ENCODE measurements at places on chromosomes 16 and 17.

DNA sequence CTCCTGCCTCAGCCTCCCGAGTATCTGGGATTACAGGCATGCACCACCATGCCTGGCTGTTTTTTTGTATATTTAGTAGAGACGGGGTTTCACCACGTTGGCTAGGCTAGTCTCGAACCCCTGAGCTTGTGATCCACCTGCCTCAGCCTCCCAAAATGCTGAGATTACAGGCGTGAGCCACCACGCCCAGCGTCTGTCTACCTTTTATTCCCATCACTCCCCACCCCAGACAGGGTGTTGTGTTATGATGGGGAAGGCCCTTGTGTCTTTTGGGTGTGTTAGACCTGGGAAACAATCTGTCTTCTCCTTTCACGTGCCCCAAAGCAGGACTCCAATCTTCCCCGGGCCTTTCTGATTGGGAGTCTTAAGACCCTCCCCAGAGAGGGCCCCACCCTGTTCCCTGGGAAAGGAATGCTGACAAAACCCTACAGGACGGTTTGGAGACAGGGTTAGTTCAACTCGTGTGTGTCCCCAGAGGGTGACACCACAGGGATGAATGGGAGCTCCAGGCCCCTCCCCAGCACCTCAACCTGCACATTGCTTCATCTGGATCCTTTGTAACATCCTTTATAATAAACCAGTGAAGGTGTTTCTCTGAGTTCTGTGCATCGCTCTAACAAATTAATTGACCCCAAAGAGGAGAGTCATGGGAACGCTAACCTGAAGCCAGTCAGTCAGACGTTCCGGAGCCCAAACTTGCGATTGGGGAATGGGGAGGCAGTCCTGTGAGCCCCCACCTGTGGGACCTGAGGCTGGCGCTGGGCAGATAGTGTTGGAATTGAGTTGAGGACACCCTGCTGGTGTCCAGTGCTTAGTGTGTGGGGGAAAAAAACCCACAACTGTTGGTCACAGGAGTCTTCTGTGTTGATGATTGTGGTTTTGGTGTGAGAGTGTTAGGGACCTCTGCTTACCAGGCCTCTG is 3.2 kb upstream of the ELOB start:
- no peak for DNase-seq

- DNase-seq, result no peak
These were observed 1.3 kb downstream of the HOXB9 start for GRCh38 chr17:48624544-48625494.

- no peak for DNase-seq
These were observed 23.4 kb downstream of the HAPSTR1 start for GRCh38 chr16:9114842-9115241.

GRCh38 chr17:16135461-16135860 is 79.9 kb downstream of the NCOR1 start:
- DNase-seq, result no peak

DNA sequence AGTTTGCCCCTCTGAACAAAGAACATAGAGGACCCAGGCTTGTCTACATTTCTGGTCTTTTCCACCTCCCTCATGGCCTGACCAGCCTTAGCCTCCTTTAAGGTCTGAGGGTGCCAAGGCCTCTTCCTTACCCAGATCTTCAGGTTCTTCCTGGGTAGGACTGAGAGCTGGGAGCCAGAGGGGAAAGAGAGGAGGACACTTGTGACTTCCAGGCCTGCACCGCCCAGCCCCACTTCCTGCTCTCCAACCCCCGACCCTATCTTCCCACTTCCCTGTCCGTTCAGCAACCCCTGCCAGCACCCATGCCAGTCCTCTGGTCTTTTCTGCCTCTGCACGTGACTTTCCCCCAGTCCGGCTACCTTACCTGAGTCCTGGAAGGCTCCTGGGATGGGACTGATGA is 534 bp downstream of the PRSS36 start:
- DNase-seq, result no peak

- DNase-seq, result no peak
These were observed 221.0 kb downstream of the CCDC182 start for GRCh38 chr17:57523926-57524632.

- no peak for DNase-seq
These were observed 5.1 kb upstream of the SPAG7 start for GRCh38 chr17:4972752-4973151.

- DNase-seq, result no peak
These were observed 7.5 kb downstream of the MTSS2 start for GRCh38 chr16:70678121-70678897.

DNA sequence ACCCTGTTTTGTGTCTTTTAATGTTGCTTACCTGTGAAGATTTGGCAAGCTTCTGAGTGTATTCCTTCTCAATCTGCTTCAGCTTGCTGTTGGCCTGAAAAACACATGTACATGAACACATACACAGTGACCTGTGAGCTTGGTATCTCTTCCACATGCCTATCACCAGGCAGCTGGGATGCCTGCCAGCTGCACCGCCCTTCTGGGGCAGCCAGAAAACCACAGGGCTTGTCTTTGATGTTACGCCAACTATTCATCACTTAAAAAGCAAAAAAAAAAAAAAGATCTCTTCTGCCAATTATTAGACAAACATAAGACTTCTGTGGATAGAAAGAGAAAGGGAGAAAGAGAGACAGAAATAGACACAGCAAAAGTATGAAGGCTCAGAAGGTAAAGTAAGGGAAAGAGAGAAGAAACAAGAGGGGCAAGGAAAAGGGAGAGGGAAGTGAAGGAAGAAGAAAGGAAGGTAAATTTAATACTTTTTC is 189.2 kb upstream of the AXIN2 start:
- DNase-seq, result peak; percentile 1

- no peak for DNase-seq
These were observed 29.9 kb downstream of the KCNJ16 start for GRCh38 chr17:70104791-70105523.

DNA sequence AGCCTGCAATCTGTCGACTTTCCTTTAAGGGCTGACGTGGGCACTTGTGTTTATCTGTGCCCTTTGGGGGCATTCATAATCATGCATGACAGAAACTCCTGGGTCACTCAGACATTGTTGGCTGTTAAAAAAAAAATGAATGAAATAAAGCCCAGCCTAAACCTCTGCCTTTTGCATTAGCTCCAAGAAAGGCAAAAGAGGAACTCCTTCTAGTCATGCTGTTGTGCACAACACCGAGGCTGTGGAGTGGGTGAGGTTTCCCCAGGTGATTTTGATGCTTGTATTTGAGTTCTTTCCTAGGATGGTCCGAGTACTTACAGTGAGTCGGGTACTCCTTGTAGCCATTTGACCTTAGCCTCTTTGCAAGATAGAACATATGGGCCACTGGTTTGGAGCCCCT is 49.6 kb upstream of the IRX6 start:
- no peak for DNase-seq

DNA sequence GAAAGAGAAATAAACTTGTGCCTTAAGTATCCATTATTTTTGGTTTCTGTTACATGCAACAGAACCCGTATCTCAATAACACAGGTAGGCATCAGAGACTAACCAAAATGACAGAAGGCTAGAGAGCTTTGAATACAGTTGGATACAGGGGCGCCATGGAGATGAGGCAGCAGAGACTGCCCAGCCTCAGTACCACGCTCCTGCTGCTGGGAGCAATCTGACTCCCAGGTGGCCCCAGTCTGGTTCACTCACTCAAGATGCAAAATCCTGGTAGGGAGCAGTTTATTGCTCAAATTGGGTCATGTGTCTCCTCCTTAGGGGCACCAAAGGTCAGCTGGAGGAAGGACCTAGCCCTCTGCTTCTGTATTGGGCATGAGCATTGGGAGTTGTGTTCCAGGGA is 218.9 kb downstream of the USP22 start:
- no peak for DNase-seq

DNA sequence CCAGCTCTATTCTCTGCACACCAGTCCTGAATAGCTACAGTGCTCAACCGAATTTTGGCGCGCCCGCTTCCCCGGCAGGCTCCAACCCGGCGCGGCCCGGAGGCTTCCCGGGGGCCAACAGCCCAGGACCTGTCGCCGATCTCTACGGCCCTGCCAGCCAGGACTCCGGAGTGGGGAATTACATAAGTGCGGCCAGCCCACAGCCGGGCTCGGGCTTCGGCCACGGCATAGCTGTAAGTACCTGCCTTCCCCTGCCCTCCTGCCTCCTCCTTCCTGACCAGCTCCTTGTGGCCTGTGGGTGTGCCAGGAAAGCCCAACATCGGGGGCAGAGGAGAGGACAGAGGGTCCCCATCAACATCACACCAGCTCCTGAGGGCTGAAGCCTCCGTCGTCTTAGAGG is 70.2 kb downstream of the CCDC182 start:
- no peak for DNase-seq

DNA sequence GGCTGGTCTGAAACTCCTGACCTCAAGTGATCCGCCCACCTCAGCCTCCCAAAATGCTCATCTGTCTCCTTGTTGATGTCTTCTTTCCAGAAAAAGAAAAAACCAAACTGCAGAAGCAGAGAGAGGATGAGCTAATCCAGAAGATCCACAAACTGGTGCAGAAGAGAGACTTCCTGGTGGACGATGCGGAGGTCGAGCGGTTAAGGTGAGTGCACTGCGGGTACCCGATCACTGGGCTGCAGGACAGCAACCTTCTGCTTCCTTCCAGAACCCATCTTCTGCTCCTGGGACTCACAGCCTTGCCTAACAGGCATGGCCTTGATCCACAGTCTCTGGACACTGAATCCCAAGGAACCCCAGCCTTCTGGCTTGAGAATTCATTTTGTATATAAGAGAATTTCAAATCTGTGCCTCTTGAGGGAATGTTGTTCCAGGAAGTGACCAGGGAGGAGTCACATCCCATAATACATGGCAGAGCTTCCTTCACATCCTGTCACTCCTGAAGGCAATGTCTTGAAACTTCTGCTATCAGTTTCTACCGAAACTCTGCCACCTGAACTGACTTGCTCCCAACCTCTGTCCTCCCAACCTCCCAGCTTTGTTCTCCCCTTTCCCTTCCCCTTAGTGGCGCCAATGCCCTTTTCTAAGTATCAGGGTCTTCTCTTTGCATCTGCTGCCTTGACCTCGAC is 61.7 kb downstream of the MARF1 start:
- DNase-seq, result no peak

DNA sequence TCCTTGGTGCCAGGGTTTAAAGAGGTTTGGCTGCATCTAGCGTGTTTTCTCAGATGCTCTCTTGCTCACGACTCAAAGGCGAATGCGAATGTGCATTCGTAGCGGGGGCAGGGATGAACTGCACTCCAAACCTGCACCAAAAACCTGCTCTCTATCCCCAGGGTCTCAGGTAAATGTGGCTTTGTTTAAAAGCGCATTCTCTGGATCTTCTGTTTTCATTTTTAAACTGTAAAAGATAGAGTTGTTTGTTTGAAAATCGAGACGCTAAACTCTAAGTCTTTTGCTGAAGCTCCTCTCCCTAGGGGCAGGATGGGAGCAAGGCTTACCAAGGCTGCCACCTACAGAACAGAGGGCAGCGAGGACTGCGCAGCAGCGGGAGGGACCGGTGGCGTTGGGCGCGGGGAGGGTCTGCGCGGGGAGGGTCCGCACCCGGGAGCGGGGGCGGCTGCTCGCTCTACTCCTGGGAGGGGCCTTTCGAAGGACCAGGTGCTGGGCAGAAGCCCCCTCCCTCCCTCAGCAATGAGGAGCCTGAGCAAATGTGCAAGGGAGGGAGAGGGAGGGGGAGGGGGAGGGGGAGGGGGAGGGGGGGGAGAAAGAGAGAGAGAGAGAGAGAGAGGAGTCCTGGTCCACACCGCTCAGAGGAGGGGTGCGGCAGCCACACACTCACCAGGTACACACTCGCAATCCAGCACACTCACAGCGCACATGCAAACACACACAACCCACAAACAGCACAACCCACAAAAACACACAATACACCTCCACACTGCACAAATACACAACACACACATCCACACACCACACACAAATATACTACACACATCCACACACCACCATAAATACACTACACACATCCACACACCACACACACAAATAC is 142.8 kb downstream of the GRIN2A start:
- no peak for DNase-seq

- DNase-seq, result no peak
These were observed 75.8 kb upstream of the MED13 start for GRCh38 chr17:62140836-62141235.

- DNase-seq, result no peak
These were observed 50.8 kb upstream of the CDR2 start for GRCh38 chr16:22425036-22425801.

DNA sequence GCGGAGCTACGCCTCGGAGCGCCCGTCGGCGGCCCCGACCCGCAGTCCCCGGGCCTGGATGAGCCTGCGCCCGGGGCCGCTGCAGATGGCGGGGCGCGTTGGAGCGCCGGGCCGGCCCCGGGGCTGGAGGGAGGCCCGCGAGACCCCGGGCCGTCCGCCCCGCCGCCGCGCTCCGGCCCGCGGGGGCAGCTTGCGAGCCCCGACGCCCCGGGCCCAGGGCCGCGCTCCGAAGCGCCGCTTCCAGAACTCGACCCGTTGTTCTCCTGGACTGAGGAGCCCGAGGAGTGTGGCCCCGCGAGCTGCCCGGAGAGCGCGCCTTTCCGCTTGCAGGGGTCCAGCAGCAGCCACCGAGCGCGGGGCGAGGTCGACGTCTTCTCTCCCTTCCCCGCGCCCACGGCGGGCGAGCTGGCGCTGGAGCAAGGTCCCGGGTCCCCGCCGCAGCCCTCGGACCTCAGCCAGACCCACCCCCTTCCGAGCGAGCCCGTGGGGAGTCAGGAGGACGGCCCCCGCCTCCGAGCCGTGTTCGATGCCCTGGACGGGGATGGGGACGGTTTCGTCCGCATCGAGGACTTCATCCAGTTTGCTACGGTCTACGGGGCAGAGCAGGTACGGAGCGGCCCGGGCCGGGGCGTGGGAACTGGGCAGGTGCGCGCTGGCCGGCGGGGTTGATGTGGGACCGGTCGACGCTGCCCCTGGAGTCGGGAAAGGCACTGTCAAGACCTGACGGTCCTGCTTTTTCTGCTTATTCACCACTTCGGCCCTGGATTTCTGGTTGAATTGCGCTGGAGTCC is 861 bp downstream of the RAB11FIP3 start:
- DNase-seq, result no peak

GRCh38 chr16:19808061-19808641 is 76.5 kb downstream of the GPRC5B start:
- DNase-seq, result no peak

GRCh38 chr16:31352376-31353115 is 2.4 kb upstream of the ITGAX start:
- no peak for DNase-seq

DNA sequence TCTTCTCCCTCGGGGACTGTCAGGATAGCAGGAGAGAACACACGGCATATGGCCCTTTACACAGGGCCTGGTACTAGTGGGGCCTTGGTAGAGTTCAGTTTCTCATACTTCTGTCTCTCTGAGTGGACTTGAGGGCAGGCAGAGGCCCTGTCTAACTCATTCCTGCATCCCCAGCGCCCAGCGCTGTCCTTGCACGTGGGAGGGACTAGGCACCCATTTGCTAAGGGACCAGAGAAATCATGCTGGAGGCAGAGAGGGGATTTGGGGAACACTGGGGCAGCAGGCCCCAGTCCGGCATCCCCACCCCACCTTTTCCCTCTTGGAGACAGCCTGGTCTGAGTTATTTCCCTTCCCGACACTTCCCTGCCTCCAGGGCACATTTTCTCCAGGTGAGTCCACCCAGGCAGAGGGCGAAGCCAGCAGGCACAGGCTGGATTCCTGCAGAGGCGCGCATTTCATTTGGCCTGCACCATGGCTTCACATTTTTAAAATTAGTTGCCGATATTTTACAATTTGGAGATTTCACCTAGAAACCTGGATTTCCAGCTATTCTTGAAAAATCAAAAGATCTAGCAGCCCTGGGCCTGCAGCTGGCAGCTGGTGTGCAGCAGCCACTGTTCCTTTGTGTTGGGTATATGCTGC is 9.7 kb upstream of the NKD1 start:
- DNase-seq, result no peak

All from stimulated activated CD8-positive, alpha-beta memory T cell treated with anti-CD3 and anti-CD28 coated beads, Interleukin-4, amount 100 ng/mL, for 4 hours (primary cell).